ENCODE measurements at places on chromosomes 4 and X.

- no peak for DNase-seq
Observed at GRCh38 chr4:87141428-87141827, 79.0 kb downstream of the KLHL8 start.

GRCh38 chr4:9996319-9997110 is 24.8 kb downstream of the SLC2A9 start:
- no peak for DNase-seq

DNA sequence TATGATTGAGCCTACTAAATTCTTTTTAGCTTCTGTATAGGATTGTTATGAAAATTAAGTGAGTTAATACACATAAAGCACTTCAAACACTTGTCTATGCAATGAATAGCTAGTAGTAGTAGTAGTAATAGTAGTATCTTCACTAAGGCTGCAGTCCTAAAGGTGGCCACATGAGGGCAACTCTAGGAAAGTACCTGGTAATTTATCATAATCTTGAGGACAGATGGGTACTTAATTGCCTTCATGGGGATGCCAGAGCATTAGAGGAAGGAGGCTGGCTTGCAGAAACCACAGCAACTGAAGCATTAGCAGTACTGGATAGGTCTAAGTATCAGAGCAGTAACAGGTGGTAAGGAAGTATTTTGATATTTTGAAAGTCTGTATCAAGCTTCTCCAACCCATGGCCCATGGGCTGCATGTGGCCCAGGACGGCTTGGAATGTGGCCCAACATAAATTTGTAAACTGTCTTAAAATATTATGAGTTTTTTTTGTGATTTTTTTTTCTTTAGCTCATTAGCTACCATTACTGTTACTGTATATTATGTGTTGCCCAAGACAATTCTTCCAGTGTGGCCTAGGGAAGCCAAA is 17.3 kb downstream of the NIPAL1 start:
- peak; percentile 53 for DNase-seq

DNA sequence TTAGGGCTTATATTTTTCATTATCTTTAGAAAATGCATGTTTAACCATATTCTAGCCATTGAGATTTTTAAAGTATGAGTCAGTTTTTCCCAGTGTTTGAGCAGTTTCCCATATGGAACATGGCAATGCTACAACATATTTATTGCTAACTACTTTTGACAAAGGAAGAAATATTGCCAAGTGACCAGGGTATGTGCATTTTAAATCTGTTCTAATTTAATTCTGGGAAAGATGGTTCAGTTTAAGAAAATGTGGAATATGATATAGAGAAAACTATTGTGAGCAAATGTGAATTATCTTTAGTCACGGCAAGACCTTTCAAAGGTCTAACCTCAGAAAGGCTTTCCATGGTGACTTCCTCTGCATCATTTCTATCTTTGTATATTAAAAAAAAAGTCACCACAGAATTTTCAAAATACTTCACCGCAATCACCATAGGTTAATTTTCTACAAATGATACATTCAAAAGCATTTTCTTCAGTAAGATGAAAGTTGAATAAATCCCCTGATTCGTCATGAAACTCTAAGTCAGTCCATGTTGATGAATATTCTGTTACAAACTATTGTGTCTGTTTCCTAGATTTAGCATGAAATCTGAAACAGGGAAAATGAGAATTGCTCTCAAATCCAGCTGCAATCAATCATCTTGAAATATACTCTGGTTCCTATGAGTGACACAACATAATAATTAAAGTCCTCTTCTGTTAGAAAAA is 2349.0 kb upstream of the TENM3 start:
- no peak for DNase-seq

GRCh38 chr4:142065086-142065647 is 428.8 kb downstream of the IL15 start:
- no peak for DNase-seq

DNA sequence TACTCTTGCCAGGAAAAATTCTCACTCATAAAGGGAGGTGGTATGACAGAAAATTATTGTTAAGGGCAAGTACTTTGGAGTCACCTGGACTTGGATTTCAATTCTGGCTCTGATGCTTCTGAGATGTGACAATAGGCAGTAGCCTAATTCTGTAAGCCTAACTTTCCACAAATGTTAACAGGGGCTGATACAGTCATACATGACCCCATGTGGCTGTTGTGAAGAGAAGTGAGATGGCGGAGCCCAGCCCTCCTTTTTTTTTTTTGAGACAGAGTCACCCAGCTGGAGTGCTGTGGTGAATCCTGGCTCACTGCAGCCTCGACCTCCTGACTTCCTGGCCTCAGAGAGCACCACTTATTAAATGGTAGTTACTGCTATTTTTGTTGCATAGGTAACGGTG is 54.4 kb upstream of the IRF2 start:
- DNase-seq, result no peak

DNA sequence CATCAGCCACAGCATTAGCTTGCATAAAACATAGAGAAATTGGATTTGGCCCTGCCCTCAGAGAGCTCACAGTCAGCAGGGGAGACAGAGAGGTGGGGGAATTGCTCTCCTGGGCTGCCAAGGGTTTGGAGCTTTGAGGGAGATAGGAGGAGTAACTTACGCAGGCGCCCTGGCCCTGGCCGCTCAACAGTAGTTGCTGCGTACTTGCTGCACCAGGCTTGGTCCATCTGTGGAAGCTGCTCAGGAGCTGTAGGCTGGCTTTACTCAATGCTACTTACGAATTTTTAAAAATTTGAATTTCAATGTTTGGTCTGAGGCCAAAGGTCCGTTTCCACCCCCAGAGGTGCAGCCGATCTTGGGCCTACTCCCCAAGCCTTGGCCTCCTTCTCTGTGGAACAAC is 83.3 kb downstream of the CPZ start:
- no peak for DNase-seq

- DNase-seq, result no peak
Observed at GRCh38 chr4:148454835-148455234, 12.6 kb upstream of the NR3C2 start.

DNA sequence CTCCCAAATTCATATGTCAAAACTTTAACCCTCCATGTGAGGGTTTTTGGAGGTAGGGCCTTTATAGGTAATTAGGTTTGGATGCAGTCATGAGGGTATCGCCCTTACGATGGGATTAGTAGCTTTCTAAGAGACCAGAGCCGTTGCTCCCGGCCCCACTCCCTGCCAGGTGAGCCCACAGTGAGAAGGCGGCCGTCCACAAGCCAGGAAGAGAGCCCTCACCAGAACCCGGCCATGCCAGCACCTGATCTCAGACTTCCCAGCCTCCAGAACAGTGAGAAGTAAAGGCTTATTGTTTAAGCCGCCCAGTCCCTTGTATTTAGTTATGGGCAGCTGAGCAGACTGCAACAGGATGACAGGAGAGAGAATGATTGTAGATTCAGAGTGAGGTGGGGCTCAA is 40.8 kb downstream of the DCTD start:
- DNase-seq, result no peak

- no peak for DNase-seq
Observed at GRCh38 chr4:55730280-55730931, 89.2 kb upstream of the EXOC1L start.

- DNase-seq, result no peak
Observed at GRCh38 chr4:115781528-115782146, 668.2 kb upstream of the NDST4 start.

DNA sequence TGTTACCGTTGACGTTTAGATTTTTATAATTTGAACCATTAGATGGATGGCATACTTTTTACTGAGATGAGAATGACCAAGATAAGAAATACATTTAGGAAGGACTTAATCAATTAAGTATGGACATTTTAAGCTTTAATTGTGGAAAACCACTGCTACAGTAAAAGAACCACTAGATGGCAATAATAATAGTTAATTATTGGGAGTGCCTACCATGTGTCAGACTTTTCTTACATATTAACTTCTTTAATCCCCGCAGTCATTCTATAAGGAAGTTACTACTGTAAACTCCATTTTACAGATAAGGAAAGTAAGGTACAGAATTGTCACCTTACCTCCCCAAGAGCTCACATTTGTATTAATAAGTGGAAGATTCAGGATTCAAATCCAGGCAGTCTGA is 48.5 kb upstream of the MYOZ2 start:
- DNase-seq, result no peak

- DNase-seq, result no peak
Observed at GRCh38 chr4:153652051-153652784, 31.9 kb upstream of the TLR2 start.

- no peak for DNase-seq
Observed at GRCh38 chr4:89009761-89010369, 47.1 kb downstream of the FAM13A start.

- no peak for DNase-seq
Observed at GRCh38 chrX:147811803-147812202, 99.9 kb upstream of the FMR1 start.

DNA sequence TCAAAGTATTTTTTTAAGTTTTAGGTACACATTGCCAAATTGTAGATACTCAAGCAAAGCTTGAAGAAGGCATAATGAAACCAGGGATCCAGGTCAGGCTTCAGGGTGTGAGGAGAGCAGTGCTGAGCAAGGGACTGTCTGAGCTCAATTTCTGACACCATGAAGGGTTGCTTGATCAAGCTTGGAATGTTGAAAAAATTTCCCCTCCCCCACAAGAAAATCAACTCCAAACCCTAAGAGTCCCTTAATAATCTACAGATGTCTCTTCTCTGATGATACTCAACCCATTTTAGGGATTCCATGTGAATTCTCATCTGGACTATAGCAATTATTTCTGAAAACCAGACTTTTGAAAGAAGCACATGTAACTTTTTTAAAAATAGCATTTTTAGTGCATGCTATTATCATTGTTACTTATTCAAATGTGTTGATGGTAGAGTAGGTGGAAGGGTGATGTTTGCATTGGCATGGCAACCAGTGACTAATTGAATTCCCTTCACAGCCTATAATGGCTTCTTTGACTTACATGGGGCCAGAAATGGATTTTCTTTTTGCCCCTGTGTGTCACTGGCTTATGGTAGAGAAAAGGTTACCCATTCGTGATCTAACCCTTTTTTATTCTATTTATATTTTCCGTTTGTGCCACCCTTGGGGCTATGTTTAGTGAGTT is 252.0 kb downstream of the FBXW7 start:
- DNase-seq, result no peak

- DNase-seq, result no peak
Observed at GRCh38 chr4:62495032-62495431, 1294.9 kb downstream of the ADGRL3 start.

GRCh38 chrX:23952984-23953907 is 45.4 kb downstream of the CXorf58 start:
- DNase-seq, result peak; percentile 68

DNA sequence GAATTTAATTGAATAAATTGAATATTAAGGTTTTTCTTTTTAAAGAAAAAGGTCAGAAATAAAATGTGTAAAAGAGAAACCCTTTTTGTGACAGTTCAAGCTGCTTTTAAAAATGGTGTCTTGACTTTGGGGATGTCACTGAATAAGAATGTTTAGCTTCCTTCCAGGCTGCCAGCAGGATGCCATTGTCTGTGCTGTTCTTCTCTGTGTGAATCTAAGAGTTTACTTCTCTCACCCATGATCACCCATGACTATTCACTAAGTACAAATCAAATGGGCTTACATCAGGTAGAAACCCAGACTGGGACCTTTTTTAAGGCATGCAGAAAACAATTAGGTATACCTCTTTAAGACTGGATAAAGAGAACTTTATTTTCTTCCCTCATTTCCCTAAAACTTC is 115.3 kb downstream of the DACH2 start:
- no peak for DNase-seq

GRCh38 chrX:9765737-9766097 is at the start of gene GPR143:
Gene GPR143 (minus strand): TSS chrX:9765847. CDS start chrX:9765817, 30 bp downstream.
- no peak for DNase-seq

DNA sequence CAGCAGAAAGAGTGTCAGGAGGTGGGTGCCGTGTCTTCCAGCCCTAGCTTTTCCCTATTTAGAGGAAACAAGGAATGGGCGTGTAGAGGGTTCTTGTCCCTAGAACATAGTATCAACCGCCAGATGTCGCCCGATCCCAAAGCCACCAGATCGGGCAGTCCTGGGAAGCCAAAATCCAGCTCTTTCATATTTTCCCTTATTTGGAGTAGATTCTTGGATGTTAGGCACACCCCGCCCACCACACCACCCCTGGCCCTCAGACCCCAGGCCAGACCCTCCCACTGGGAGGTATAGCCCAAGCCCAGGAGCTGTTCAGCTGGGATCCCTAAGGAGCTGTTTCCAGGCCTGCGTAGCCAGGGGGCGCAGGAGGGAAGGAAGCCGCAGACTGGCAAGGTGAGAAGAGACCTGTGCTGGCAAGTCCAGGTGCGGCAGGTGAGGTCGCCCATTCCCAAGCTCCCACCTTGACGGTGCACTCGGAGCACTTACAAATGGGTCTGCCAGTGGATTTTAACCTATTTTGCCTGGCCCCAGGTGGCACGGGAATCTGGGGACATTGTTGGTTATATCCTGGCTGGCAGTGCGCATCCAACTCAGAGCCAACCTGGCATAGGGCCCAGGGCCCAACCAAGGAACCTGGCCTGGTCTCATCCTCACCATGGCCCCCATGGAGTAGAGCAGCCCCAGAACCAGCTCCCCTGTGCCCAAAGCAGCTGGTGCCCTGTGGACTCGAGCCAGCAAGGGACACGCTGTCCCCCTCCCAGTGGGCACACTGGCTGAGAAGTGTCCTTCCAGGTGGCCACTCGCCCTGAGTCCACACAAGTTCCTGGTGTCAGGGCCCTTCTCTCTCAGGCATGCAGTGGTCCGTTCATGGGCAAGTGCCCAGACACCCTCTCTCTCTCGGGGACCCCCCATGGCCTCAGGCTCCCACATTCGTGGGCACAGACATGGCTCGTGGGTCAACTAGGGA is 811 bp downstream of the FLNA start:
- no peak for DNase-seq

DNA sequence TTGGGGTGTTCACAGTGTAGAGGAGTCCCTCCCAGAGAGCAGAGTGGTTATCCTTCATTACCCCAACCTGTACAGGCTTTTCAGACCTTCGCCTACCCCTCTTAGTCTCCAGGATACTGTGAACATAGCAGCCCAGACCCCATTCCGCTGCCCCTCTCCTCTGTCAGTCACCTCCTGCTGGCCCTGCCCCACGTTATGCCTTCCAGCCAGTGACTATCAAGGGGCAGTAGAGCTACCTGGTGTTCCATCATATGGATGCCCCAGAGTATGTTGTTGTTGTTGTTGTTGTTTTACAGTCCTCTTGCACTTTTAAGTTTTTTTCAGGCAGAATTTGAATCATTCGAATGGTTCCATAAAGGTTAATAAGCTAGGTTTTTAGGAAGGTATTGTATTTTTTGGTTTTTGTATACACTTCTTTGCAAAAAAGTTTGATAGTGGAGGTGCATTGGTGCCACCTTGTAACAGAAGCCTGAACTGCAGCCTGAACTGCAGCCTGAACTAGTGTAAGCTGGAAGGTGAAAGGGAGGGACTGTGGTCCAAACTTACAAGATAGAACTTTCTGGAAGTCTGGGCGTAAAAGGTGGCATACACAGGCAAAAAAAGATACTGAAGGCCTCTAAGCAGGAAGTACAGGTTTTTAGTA is 101.4 kb upstream of the RAB40AL start:
- no peak for DNase-seq

All from stimulated activated naive CD8-positive, alpha-beta T cell treated with anti-CD3 and anti-CD28 coated beads, Interleukin-15, amount 100 ng/mL, for 72 hours (primary cell).